ENCODE measurements at places on chromosomes 6 and 20.
A peak's percentile ranks its signal among the peaks of the same experiment; 100 is the strongest.

DNA sequence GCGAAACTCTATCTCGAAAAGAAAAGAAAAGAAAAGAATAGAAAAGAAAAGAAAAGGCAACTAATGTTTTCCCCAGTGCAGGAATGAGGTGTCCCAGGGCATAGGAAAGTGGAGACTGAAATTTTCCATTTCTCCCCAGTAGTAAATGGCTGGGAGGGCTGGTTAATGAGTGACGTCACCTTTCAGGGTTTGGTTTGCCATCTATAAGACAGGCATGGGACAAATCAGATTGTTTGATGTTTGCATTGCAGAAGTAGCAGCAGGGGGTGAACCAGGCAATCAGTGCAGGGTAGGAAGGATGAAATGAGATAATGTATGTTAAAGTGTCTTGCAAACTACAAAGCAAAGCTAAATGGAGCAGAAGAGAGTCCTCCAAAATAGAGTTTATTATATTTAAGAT lies 533.4 kb downstream of the PKHD1 start:
- no peak for DNase-seq

DNA sequence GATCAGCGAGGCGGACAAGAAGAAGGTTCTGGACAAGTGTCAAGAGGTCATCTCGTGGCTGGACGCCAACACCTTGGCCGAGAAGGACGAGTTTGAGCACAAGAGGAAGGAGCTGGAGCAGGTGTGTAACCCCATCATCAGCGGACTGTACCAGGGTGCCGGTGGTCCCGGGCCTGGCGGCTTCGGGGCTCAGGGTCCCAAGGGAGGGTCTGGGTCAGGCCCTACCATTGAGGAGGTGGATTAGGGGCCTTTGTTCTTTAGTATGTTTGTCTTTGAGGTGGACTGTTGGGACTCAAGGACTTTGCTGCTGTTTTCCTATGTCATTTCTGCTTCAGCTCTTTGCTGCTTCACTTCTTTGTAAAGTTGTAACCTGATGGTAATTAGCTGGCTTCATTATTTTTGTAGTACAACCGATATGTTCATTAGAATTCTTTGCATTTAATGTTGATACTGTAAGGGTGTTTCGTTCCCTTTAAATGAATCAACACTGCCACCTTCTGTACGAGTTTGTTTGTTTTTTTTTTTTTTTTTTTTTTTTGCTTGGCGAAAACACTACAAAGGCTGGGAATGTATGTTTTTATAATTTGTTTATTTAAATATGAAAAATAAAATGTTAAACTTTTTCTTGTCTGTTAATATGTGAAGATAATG lies 2.2 kb downstream of the HSPA1B start:
- DNase-seq, result no peak

- DNase-seq, result no peak
Observed at GRCh38 chr20:53328961-53329360, 264.7 kb downstream of the ZNF217 start.

GRCh38 chr6:18488526-18489270 lies 101.5 kb downstream of the RNF144B start:
- DNase-seq, result no peak

- no peak for DNase-seq
Observed at GRCh38 chr6:5050009-5050408, 35.1 kb upstream of the PPP1R3G start.

DNA sequence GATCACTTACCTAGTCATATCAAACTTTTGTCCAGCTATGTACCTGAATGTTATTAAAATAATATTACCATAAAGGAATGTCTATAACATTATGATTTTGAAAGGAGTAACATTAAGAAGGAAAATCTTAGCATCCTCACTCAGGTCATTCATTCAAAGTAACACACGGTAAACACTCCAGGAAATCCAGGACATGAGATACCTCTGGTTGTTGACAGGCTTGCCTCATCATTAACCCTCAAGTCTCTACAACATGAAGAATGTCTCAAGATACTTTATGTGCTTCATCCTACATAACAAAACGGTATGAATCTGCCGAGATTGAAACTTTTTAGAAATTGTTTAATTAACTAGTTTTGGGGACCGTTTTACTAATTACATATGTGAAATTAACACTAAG lies 690 bp upstream of the FILIP1 start:
- DNase-seq, result no peak

DNA sequence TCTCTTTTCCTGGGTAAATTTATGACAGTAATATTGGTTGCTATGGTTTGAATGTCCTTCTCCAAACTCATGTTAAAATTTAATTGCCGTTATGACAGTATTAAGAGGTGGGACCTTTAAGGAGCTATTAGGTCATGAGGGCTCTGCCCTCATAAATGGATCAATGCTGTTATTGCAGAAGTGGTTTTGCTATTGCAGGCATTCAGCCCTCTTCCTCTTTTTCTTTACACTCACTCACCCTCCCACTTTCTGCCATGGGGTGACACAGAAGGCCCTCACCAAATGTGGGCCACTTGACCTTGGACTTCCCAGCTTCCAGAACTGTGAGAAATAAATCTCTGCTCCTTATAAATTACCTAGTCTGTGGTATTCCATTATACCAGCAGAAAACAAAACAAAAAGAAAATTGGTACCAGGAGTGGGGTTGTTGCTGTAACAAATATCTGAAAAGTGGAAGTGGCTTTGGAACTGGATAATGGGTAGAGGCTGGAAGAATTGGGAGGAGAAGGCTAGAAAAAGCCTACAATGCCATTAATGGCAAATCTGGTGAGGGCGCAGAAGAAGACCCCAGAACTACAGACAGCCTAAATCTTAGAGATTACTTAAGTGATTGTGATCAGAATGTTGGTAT lies 24.8 kb upstream of the IGF2R start:
- no peak for DNase-seq

GRCh38 chr20:60372275-60372674 lies 414.1 kb downstream of the CDH26 start:
- DNase-seq, result no peak

DNA sequence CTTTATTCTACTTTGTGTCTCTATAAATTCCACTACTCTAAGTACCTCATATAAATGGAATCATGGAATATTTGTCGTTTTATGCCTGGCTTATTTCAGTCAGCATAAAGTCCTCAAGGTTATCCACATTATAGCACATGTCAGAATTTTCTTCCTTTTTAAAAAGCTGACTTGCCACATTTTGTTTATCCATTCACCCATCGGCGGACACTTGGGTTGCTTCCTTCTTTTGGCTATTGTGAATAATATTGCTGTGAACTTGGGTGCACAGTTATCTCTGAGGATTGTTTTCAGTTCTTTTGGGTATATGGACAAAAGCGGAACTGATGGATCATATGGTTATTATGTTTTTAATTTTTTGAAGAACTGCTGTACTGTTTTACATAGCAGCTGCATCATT lies 39.1 kb upstream of the ME1 start:
- DNase-seq, result no peak

- DNase-seq, result peak; percentile 87
Observed at GRCh38 chr20:46363874-46364669, 42.3 kb downstream of the ELMO2 start.

GRCh38 chr20:34211591-34211990 lies 29.6 kb upstream of the ASIP start:
- DNase-seq, result no peak

Measured in CD4-positive, alpha-beta T cell treated with Interleukin-6 for 4 hours (primary cell).